ENCODE measurements at places on chromosomes 6 and 20. TPM values are rescaled to one million over a fixed set of nuclear protein-coding genes. Genes with fewer than 3 reads are reported as not detected.
A peak's percentile ranks its signal among the peaks of the same experiment; 100 is the strongest.

DNA sequence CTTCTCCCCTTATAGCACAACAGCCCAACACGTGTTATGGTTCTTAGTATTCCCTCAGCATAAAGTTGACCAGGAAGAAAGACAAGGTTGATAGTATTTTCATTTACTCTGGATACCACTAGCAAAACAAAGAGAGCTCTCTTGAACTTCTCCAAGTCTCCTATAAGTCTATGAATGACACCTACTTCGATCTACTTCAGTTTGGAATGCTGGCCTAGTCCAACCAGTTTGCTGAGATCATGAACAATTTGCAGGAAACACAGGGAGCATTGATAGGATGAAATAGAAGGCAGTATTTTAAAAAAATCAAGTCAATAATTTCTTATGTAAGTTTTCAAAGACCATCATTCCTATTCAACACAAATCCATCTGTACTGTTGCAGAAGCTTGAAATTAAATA, 93.6 kb downstream of the GJA10 start:
- no peak for DNase-seq

DNA sequence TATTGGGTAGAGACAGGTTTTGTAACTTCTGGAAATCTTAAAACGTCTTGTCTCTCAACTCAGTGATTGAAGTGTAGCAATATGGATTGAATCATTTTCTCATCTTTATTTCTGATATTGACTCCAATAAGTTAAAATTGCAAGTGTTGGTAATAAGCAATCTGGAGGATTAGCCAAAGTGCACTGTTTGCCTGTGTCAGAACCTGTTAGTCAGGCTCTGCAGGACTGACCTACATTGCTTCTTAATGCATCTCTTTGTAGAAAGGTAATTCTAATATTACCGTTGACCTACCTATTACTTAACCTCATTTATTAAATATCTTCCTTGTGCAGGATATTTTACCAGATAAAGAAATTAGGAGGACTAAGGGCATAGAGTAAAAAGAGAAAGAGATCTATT, 484.0 kb upstream of the CITED2 start:
- DNase-seq, result no peak

DNA sequence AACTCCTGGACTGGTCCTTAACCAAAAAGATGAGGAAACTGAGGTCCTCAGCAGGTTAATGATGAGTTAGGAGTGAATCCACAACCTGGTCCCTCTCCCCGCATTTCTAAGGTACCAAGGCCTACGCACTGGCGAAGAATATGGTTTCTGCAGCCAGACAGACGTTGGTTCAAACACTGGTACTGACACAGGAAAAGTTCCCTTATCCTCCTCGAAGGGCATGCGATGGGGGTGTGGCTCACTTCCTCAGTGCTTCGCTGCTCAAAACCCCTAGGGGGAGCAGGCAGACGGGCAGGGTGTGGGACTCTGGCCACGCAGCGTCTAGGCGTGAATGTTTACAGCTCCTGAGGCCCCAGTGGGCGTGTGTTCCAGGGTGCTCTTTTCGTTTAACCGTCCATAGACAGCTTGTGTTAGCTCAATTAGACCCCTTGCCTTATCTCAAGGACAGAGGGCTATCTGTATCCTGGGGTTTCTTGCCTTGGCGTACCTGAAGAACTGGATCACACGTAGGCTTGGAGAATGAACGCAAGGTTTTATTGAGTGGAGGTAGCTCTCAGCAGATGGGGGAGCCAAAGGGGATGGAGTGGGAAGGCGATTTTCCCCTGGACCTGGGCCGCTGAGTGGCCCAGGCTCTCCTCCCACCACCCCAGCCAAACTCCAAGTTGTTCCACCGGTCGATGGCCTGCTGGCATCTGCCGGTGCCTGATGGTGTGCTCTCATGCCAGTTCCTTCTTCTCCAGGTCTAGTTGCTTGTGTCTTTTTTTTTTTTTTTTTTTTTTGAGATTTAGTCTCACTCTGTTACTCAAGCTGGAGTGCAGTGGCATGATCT, 31.8 kb upstream of the PTPN1 start:
- DNase-seq, result no peak

DNA sequence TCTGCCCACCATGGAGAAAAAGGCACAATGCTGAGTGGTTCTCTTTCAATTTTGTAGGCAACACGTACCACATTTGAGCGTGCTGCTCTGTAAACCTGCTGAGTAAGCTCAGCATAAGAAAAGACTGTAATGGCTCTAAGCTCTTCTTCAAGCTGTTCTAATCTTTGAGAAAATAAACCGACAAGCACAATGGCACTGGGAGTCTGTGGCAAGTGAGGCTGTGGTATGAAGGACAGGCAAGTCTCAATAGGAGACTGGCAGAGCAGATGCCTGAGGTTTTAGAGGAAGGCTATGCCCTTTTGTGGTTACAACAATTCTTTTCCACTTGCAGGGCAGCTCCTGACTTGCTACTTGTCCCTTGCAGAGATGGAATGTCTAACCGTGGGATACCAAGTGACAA, 136.7 kb upstream of the EXOC2 start:
- peak; percentile 84 for DNase-seq

GRCh38 chr6:43517505-43518357, 842 bp downstream of the POLR1C start:
- DNase-seq, result peak; percentile 8

TMEM217 gene
- total RNA-seq, result 13.0 TPM

DNA sequence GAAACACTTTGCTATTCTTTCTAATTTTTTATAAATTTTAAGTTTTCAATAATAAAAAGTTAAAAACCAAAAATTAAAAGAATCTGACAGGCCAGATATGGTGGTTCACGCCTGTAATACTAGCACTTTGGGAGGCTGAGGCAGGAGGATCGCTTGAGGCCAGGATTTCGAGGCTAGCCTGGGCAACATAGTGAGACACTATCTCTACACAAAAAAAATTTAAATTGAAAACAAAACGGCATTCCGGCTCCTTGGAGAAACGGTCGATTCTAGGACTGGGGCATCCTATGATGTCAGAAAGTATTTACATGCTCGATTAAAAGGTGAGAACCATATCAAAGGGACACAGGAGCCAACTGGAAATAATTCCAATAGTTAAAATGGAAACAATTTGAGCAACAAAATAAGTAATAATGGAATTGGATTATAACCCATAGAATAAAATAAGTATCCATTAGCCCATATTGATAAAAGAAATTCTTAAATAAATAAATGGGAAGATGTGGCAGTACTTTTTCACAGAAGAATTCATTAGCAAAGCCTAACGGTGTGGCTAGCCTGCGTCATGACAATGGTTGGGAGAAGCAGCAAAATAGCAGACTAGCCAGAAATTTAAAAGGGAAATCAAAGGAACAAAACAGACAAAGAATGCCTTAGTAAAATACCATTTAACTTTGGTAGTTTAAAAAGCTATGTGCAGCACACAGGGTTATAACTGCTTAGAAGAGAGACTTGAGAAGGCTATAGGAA, 21.3 kb downstream of the HLA-E start:
- DNase-seq, result no peak

GRCh38 chr20:63573647-63574131, 350 bp downstream of the HELZ2 start:
- no peak for DNase-seq

DNA sequence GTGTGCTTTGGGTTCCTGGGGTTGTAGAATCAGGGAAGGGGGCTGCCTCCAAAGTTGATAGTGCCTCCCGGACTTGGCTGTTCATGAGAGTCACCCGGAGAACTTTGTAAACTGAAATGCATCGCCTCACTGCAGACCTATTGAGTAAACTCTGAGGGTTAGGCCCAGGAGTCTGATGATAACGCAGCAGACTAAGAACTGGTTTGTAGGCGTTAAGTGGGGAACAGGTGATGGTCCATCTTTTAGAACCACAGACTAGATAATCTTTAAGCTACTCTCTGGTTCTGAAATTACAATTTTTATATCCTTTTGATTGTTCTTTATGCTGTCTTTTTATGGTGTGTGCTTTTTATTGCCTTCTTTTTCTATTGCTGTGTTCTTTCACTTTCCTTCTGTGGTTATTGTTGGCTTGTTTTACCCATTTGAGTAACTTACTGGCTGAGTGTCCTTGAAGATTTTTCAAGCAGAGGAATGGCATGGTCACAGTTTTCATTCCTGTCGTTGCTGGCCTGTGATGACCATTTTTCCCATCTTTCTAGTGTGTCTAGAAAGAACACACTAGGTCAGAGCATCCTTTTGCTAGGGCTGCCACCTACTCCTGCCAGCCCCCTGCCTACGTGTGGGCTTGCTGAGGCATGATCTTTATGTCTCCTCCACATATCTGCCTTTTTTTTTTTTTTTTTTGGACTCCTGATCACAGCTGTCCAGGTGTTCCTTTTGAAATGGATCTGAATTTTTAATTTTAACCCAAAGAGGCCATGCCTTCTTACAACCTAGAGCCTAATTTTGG, 30.9 kb downstream of the LRRC1 start:
- no peak for DNase-seq

MUC21 gene
- total RNA-seq, result not detected

DNA sequence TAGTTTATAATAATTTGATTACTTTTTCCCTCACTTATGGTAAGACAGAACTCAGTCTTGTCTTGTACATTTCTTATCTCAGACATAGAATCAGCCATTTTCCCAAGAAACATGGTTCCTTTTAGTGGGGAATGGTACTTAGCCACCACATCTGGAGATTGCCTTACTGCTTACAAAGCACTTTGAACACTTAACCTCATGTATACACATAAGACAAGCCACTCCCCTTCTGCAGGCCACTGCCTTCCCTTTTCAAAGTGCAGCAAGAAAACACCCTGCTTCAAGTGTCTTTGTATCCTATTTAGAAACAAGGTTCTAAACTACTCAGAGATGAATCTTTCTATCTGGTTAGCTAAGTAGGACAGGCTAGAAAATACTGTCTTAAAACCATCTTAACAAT, 159.2 kb downstream of the UBE3D start:
- peak; percentile 53 for DNase-seq

ANGPT4 gene
- not detected for total RNA-seq

DUSP22 gene
- 19.8 TPM for total RNA-seq

SLC17A3 gene
- total RNA-seq, result 5.6 TPM

DNA sequence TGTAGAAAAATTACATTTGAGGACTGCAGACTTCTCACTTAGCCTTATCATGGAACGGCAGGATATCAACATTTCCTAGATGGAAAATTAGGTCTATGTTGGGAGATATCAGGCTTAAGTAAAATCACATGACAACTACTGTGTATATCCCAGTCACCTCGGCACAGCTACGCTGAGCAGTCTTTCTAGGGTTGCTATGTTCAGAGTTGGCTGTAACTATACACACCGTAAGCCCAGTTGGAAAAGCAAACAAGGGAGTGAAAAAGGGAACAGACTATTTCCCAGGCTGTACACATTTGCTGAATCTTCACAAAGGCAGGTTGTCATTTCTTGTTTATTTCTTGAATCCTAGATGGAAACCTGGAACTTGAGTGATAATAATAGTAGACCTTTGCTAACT, 80.7 kb upstream of the PTPRK start:
- DNase-seq, result peak; percentile 15

ZC2HC1B gene
- total RNA-seq, result not detected

GRCh38 chr6:4091941-4092340, 13.0 kb upstream of the FAM217A start:
- no peak for DNase-seq

LRP11 gene
- total RNA-seq, result 21.5 TPM

CD24 gene
- total RNA-seq, result 7,557 TPM

DNA sequence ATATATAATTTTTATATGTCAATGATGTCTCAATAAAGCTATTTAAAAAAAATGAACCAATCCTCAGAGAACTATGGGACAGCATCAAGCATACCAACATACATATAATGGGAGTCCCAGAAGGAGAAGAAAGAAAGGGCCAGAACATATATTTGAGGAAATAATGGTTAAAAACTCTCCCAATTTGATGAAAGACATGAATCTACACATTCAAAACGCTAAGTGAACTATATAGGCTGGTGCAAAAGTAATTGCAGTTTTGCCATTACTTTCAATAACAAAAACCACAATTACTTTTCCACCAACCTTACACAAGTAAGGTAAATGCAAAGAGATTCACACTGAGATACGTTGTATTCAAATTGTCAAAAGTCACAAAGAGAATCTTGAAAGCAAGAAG, 43.4 kb downstream of the ZNF133 start:
- DNase-seq, result no peak

APCDD1L gene
- total RNA-seq, result 5.7 TPM

DNA sequence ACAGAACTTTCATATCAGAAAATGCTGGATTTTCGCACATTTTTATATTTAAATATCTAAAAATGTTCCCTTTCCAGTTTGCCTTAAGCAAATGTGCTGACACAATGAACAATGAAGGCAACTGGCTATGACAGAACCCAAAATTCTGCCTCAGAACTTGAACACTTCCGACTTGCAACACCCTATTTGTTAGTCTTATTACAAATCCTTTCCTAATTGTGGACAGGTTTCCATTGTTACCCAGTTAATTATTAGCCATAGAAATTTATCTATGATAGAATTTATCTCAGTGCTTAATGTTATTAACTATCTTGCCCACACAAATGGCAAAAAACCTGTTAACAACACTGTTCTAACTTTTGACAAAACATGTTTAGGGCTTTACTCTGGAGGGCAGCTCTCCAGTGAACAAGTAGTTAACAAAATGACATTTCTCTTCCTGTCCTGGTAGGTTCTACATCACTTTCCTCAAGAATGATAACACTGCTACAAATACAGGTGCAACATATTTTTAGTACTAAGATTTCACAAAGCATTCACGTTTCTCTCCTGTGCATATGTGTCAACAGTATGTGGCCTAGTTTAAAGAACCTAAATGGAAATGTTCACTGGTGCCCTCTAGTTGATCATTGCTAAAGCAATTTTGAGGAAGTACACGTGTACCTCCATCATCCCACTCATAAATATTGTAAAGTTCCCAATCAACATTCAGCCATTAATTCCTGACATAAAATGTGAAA, 58.4 kb downstream of the HIVEP2 start:
- peak; percentile 89 for DNase-seq

ADIG gene
- not detected for total RNA-seq

- no peak for DNase-seq
Measured at GRCh38 chr6:47357827-47358226, 48.1 kb upstream of the TNFRSF21 start.

ABHD16B gene
- total RNA-seq, result not detected

- DNase-seq, result no peak
Measured at GRCh38 chr6:148285205-148285604, 57.4 kb upstream of the SASH1 start.

- DNase-seq, result no peak
Measured at GRCh38 chr6:105152880-105153279, 26.9 kb downstream of the POPDC3 start.

DNA sequence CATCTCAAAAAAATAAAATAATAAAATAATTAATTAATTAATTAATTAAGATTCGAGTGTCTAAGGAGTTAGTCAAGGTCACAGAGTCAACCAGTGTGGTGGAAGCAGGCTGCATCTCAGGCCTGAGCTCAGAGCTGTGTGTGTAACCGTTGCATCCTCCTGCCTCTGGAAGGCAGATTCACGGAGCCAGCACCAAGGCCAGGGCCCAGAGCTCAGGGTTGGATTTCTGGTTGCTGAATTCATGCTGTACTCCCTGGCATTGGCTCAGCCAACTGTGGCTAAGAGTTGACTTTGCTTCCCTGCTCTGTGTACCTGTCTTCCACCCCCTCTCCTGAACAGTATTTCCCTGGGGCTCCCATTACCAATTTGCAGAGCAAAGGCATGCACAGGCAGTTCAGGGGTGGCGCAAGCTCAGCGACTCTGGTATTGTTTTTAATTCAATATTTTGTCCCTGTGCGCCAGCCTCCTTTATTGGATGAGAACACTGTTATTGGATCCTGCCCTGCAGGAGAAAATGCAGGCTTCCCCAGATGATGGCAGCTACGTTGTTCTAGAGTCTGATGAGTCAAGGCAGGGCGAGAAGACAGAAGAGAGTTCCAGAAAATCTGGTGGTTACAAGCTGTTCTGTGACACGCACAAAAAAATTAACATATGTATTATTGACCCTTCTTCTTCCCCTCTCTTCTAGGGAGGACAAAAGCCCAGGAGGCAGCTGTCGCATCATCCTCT, 12.3 kb upstream of the CTNNBL1 start:
- no peak for DNase-seq
